ACHN (cell line): ENCODE measurements at places on chromosomes 3 and 15.

GRCh38 chr3:129612534-129613366 is 6.3 kb upstream of the PLXND1 start:
- DNase-seq: no peak

DNA sequence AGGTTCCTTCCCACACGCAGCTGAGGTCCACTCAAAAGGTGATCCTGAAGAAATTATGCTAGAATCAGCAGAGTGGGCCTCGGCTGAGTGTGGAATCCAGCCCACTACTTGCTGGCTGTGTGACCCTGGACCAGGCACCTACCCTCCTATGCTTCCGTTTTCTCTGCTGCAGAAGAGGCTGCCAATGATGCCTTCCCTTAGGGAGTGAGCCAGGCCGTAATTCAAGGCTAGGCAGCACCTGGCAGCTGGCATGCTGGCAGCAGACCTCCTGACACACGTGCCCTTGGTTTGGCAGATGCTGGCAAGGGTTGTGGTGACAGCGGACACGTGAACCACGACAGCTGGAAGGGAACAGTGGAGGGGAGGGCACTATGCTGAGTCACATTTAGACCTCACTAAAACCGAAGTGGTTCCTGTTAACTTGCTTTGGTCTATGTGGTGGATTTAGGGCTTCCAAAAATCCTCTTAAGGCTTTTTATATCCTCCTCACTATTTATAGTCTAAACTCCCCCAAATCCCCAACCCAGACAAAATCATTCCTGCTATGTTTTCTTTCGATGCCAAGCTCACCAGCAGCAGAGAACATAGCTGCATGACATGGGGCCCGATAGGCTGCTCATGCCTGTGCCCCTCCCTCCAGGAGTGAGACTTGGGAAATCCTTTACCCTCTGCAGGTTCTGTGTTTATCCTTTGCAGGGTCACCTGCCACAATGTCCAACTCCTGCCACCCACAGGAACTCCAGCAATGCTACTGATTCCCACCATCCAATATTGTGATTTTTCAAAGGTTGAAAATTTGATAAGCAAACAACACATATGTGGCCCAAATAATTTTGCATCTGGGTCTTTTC is 10.6 kb upstream of the PCSK6 start:
- no peak for DNase-seq

GRCh38 chr3:169659820-169660674 is 3.5 kb downstream of the MECOM start:
- no peak for DNase-seq

- DNase-seq: no peak
Observed at GRCh38 chr3:10442151-10442795, 63.1 kb downstream of the ATP2B2 start.

DNA sequence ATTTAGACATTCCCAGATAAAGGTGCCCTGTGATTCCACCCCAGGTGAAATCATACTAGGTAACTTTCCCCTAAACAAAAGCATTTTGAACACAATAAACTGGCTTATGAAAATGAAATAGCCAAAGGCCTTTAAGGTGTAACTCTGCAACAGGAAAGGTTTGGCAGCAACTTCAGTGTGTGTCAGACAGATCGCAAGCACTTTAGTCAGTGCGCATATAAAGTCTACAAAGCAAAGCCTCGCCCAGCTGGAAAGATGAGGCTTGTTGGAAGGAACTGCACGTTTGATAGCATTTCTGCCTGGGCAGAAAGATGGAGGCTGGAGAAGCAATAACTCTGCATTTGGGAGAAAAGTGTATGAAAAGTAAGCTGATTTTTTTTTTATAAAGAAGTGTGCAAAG is 57.9 kb downstream of the PRICKLE2 start:
- DNase-seq: no peak

DNA sequence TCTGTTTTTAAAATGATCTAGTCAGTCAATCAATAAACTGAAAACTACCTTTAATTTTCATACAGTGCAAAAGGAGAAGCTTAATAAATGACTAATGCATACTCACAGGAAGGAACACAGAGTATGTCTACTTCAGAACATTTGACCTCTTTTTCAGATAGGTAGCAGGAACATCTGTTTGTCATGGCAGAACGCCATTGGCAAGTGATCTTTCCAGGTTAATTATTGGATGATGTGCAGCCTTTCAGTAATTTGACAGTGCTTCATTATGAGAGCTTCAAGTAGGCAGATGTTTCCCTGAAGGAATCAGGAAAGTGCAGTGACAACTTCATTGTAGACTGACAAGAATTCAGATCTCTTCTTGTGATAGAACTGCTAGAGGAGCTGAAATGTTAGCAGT is 325.0 kb downstream of the OTOL1 start:
- no peak for DNase-seq

DNA sequence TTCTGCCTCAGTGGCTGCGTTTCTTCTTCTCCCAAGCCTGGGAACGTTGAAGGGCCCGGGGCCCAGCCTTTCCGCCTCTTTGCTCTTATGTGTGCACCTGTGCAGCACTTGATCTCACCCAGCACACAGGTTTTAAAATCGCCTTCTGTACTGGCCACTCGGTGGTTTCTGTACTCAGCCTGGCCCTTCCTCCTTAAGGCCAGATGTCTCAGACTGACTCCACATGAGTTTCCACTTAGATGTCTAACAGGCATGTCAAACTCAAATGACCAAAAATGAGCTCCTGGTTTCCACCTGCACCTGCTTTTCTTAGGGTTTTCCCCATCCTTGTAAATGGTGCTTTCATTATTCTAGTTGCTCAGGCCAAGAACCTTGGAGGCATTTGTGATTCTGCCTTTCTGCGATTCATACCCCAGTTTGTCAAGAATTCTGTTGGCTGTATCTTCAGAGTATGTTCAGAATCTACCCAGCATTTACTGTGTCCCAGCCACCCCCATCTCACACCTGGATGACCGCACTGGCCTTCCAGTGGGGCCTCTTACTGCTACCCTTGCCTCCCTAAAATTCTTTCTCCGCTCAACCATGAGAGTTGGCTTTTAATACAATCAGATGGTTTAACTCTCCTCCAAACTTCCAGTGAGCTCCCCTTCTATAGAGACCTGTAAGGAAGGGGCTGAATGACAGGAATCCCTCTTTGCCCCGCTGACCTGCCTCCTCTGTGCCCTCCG is 2.2 kb upstream of the TRAK1 start:
- no peak for DNase-seq

DNA sequence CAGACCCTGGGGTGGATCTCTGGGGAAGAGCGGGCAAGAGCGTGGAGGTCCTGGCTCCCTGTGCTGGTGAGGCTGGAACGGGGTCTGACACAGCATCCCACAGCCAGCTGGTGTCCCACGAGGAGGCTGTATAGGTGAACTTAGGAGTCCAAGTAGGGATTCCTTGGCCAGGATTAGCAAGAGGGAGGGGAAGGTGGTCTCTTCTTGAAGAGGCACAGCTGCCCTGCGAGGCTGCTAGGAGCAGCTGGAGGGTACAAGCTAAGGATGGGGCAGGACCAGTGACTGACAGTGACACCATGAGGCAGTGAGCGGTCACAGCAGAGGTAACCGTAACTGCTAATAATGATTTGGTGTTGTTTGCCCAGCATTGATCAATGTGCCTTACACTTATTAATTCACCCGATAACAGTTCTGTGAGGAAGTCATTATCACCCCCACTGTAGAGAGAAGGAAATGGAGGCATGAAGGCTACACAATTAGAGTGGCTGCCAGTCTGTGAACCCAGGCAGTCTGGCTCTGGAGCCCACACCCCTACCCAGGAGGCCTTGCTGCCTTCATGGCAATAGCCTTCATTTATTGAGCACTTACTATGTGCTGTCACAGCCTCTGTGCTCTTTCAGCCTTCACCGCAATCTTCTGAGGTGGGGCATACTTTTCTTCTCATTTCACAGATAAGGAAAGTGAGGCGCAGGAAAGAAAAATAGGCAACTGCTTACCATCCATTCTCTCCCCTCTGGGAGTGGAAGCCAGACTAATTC is 59.4 kb downstream of the TMEM44 start:
- peak; percentile 59 for DNase-seq

- DNase-seq: no peak
Observed at GRCh38 chr3:169288553-169288952, 375.0 kb downstream of the MECOM start.

DNA sequence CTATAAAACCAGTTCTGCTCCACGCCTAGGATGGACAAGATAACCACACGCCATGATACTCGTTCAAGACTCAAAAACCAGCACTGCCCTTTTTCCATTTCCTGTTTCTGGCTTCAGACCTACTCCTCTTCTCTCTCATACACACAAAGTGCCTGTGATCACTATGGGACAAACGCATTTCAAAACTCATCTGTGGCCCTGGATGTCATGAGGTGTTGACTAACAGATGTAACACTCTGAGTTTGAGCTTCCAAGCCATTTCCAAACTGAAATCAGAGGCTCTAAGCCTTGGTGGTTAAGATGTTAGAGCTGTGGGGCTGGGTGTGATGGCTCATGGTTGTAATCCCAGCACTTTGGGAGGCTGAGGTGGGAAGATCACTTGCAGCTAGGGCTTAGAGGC is 55.7 kb upstream of the LMOD3 start:
- DNase-seq: no peak

DNA sequence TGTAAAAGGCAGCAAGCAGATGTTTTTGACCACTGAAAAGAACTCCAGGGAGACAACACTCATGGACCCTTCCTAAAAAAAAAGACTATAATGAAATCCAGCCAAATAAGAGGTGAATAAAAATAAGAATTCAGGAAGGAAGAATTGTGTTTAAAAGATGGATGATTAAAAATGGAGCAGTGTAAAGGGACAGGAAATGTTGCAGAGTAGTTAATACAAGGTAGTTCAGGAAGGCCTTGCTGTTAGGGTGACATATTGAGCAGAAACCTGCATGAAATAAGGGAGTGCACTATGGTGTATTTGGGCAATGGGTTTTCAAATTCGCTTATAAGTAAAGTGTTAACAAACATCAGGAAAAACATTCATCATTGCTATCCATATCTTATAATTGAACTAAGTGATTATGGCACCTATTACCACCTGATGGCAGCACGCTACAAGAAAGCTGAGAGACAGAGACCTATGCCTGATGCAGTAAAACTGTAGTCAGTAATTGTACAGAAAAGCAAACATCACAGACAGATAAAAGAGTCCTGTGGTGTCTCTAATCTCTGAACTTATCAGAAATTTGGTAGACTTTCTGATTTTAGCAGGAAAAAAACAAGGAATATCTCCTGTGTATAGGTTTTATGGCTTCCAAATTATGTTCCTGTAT is 5.8 kb upstream of the DBR1 start:
- peak; percentile 45 for DNase-seq

- DNase-seq: no peak
Observed at GRCh38 chr3:134704133-134704532, 53.3 kb upstream of the KY start.

DNA sequence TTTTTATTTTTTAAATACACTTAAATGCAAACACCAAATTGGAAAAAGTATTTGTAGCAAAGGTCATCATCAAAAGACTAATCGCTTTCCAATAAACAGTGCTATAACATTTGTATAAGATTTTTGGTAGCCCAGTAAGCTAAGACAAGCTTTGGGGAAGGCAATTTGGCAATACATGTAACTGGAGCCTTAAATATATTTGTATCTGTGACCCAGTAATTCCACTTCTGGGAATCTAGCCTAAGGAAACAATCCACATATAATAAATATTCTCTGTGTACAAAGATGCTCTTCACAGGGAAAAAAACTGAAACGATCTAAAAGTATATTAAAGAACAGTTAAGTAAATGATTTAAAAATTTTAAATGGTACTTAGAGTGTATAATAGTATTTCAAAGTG is 65.5 kb upstream of the TJP1 start:
- DNase-seq: no peak

GRCh38 chr3:171407759-171408158 is 52.4 kb downstream of the TNIK start:
- peak; percentile 24 for DNase-seq

GRCh38 chr3:77303955-77304699 is 264.2 kb downstream of the ROBO2 start:
- no peak for DNase-seq

- no peak for DNase-seq
Observed at GRCh38 chr3:180808823-180809575, 103.5 kb upstream of the FXR1 start.

DNA sequence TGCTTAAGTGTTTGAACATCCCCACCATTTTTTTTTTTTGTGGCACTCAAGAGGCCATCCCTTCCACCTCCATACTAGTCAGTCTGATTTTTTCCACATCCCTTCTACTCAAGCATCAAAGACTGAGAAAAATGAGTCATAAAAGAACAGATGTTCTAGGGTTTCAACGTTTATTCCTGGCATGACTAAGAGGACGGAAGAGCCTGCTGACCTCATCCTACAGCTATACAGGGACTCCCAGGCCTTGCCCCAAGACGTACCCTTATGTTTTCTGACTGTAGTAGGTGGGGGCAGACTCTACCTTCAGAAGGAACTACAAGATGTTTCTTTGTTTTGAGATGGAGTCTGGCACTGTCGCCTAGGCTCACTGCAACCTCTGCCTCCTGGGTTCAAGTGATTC is 3.3 kb upstream of the ITPKA start:
- peak; percentile 90 for DNase-seq

DNA sequence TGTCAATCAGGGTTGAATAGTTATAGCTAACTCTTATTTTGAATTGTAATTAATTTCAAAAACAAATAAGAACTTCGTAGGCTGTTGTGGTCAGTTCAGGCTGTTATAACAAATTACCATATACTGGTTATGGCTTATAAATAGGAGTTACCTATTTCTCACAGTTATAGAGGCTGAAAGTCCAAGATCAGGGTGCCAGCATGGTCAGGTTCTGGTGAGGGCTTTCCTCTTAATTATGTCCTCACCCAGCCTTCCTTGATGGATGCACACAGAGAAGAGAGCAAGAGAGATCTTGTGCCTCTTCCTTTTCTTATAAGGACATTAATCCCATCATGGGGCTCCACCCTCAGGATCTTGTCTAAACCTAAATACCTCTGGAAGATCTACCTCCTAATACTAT is 265.9 kb upstream of the SUCLG2 start:
- DNase-seq: no peak

DNA sequence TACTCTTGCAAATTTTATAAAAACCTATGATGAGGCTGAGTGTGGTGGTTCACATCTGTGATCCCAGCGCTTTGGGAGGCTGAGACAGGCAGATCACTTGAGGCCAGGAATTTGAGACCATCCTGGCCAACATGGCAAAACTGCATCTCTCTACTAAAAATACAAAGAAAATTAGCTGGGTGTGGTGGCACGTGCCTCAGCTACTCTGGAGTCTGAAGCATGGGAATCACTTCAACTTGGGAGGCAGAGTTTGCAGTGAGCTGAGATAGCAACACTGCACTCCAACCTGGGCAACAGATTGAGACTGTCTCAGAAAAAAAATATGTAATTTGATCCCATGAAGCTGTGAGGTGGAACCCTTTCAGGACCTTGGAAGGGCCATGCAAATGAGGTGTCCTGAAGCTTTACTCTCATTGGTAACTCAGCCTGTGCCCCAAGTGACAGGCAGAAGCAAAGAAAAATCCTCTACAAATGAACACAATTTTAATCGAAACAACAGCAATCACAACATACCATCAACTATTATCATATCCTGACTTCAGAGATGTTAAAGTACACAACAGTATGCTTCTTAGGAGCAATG is 84.6 kb upstream of the CDV3 start:
- DNase-seq: peak; percentile 53
